ENCODE measurements at places on chromosomes 2 and 18. TPM values are rescaled to one million over a fixed set of nuclear protein-coding genes. Genes with fewer than 3 reads are reported as not detected.

DSG4 gene
- not detected for total RNA-seq

ANKRD30BL gene
- not detected for total RNA-seq

DPP10 gene
- 0.13 TPM for total RNA-seq

ERLEC1 gene
- total RNA-seq: 46.0 TPM

HOXD8 gene
- total RNA-seq: 1.1 TPM

ZNF385B gene
- total RNA-seq: 6.7 TPM

EDAR gene
- total RNA-seq: not detected

SLC30A3 gene
- total RNA-seq: 10.2 TPM

GREB1 gene
- total RNA-seq: 2.9 TPM

PSTPIP2 gene
- 1.3 TPM for total RNA-seq

VSNL1 gene
- total RNA-seq: 42.7 TPM

MEMO1 gene
- total RNA-seq: 70.7 TPM

PCARE gene
- total RNA-seq: 0.11 TPM

Measured in cardiac septum (tissue), 1 donor.